ENCODE measurements at places on chromosomes 7 and 10. TPM values are rescaled to one million over a fixed set of nuclear protein-coding genes. Genes with fewer than 3 reads are reported as not detected.

DNA sequence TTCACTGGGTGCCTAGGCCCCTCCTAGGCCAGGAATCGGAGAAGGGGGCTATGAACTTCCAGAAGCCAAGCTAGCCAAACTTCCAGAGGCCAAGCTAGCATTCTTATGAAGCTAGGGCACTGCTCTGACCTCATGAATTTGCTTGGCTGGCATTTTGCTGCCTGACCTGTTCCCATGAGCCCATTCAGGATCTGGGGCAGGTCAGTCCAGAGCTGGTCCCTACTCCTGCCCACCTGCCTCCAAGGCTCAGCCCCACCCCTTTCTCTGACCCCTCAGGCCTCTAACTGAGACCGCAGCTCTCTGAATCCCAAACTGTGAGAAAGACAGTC lies 1.3 kb upstream of the PPIF start:
- no peak for DNase-seq

DNA sequence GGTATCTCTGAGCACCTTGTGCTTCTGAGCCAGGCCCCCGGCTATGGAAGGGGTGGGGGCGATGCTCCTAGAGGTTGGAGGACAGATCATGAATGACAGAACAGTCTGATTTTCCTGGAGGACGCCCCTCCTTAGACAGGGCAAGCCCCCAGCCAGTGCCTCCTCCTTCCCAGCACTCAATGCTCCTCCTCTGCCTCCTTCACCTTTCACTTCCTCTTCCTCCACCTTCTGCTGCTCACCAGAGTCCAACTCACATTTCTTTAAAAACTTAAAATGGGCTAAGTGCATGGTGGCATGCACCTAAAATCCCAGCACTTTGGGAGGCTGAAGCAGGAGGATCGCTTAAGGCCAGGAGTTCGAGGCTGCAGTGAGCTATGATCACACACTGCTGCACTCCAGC lies 71.1 kb upstream of the CUX1 start:
- no peak for DNase-seq

- DNase-seq = peak; percentile 77
Measured at GRCh38 chr7:16202303-16202702, 219.0 kb downstream of the CRPPA start.

GRCh38 chr7:36298106-36298505 lies 91.6 kb upstream of the ANLN start:
- no peak for DNase-seq

GRCh38 chr10:84312816-84313215 lies 15.6 kb upstream of the CCSER2 start:
- no peak for DNase-seq

DNA sequence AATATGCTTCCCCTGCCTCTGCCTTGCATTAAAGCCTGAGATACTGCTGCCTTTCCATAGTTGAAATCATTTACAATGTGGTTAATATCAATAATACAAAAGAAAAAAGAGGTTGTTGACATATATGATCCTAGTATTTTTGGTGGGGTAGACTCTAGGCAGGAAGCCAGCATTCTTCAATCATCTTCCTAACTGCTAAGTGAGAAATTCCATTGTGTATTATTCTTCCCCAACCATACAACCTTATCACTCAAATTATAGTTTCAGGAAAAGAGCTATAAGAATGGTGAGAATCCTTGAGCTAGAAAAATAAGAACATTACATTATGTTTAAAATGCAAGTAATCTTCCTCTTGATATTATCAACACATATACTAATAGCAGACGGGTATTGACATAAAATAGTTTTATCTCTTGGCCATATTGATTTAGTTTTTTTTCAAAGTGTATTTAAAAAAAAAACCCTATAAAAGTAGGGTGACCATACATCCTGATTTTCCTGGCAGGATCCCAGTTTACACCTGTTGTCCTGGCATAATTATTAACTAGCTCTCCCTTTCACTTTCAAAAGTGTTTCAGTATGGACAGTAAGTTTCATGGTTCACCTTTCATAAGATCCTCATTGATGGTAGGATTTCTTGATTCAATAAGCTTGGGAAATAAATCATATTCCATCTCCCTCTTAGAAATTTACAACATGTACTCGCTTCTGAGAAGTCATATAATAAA lies 33.4 kb upstream of the WASL start:
- DNase-seq = no peak

- no peak for DNase-seq
Measured at GRCh38 chr10:114571316-114571999, 86.6 kb downstream of the ABLIM1 start.

- peak; percentile 78 for DNase-seq
Measured at GRCh38 chr7:155804897-155805825, 7.1 kb downstream of the SHH start.

GRCh38 chr7:36128448-36129047 lies 24.5 kb upstream of the EEPD1 start:
- peak; percentile 94 for DNase-seq

DNA sequence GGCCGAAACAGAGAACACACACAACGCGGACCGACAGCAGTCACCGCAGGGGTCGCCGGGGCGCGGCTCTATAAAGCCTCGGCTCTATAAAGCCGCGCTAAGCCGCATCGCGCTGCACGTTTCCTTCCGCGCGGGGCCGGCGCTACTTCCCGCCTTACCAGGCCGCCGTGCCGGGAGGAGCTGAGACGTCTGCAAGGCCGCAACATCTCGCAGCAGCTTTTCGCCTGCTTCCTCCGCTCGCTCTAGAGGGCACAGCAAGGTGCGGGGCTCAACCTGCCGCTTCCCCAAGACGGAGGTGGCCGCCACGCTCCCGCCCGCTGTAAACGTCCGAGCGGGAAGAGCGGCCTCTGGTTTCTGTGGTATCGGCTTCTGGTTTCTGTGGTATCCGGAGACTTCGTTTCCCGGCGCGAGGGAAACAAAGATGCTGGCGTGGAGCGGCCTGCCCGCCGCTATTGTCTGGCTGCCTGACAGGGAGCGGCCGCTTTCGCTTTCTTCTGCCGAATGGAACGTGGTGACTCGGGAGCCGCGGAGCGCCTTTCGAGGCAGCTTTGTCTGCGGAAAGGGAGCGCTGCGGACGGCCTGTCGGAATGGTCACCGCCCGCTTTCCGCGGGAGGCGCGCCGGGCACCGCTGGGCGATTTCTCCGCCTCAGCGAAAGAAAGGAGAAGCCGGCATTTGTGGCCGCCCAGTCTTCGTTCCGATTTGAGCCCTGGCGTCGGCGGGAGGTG lies 91.8 kb downstream of the SPAG6 start:
- DNase-seq = peak; percentile 92

DNA sequence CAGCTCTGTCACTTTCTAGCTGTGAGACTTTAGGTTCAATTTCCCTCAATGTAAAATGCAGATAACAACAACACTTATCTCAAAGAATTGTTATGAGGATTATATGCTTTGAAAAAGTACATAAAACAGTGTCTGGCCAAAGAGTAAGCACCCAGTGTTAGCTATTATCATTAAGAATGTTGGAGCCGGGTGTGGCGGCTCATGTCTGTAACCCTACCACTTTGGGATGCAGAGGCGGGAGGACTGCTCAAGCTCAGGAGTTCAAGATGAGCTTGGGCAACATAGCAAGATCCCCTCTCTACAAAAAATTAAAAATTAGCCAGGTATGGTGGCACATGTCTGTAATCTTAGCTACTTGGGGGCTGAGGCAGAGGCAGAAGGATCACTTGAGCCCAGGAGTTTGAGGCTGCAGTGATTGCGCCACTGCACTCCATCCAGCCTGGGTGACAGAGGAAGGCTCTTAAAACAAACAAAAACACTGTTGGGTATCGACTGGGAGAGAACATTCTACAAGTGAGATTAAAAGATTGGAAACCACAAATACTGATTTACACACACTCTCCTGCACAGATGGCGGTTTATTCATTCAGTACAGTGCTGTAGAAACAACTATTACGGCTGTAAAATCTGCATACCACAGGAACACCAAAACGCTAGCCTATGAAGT lies 107.3 kb downstream of the PROSER2 start:
- DNase-seq = no peak

DNA sequence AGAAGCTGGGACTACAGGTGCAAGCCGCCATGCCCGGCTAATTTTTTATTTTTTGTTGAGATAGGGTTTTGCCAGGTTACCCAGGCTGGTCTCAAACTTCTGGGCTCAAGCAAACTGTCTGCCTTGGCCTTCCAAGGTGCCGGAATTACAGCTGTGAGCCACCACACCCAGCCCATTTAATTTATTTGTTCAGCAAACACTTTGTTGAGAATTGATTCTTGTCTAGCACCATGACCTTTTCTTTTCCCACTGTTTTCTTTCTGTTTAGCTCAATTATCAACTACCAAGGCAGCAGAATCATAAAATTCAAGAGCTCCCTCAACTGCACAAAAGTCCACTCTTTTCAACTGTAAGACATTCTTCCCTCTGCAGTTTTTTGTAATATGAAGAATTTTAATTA lies 47.8 kb upstream of the PARD3 start:
- no peak for DNase-seq

DNA sequence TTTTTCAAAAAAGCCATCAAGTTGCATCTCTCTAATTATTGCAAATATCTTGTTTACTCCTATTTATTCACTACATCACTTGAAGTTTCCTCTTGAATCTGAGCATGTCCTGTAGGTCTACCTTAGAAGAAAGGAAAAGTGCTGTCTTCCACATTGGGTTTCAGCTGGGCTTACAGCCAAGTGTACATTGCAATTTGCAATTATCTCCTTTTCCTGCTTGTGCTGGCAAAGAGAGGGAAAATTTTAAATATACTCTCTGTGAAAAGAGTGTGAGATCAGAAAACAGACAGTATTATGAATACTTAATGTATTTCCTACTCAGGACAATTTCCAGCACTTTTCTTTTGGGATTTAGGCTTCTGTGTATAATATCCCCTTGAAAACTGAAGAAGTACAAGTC lies 839.7 kb downstream of the CNTNAP2 start:
- DNase-seq = no peak

DNA sequence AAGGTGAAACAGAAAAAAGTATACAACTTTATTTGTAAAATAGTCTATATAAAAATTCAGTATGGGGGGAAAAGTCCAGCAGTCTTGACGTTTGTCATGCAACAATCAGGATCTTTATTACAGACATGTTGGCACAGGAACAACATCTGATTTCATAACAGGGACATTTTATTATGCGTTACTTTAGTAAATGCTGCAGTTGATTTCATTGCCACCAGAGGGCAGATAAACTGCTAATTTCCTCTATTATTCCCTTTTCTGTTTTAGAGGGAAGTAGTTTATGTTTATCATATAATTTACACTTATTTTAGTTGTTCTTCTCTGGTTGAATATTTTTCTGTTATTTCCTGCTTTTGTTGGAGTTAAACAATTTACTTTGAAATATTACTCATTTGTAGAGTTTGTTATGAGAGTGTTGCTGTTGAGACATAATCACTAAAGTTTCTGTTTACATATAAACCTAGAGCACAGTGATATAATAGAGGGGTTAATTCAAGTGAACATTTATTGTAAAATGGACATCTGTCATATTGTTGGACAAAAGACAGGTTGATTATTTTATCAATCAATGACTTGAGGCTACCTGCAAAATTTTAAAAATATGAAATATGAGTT lies 3.3 kb downstream of the PLXDC2 start:
- DNase-seq = peak; percentile 46

DNA sequence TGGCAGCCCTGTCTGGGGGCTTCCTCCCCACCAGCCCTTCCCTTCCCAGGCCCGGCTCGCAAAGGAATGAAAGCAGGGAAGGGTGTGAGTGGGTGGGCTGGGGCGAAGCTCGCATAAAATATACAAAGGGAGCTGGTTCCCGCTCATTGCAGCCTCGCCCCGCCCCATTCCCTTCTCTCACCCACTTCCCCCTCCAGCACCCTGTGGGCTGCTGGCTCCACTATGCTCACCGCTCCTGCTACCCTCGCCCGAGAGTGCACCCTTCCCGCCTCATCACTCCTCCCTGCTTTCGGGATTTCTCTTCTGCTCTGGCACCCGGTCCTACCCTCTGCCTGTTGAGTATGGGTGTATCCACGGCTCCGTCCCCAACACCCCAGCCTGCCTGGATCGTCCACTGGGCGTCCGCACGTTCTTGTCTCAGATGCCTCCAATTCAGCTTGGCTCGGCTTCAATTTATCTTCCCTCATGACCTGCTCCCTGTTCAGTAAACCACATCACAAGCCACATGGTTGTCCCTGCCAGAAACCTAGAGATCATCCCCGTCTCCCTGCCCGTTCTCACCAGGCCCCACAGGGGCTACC lies 14.4 kb upstream of the TTYH3 start:
- no peak for DNase-seq

DNA sequence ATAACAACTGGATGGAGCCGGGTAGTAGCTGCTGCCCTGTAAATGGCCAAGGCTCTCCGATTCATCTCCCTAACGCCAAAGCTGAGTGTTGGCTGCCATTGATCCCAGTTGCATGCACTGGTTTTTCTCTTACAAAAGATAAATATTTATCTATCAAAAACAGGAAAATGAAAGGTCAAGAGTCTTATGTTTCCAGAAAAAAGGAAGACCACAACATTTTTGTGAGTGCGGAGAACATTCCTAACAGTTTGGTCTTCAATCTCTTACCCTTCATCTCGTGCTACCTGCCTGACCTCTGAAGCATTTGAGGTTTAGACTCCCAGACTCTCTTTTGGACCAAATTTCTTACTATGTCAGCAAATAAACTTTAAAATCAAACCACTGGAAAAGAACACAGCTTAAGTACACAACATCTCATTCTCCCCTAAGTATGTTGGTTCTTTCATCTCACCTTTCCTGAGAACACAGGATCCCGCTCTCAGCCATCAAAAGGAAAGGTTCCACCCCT lies 61.6 kb downstream of the SORBS1 start:
- peak; percentile 55 for DNase-seq

DNA sequence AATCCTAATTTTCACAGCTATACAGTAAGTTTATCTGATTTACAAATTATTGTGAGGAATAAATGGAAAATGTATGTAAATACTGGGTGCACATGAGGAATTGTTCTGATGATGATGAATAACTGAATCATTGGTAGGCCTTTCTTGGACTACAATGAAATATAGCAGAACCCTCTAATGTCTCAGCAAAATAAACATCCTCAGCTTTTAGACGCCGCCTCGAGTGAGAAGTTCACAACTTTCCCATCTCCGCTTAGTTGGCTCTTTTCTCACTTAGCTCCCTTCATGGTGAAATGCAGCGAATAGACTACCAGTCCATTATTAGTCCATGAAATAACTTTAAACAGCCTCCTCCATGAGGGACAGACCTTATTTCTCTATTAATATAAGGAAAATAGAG lies 182.3 kb downstream of the BICC1 start:
- DNase-seq = no peak

DNA sequence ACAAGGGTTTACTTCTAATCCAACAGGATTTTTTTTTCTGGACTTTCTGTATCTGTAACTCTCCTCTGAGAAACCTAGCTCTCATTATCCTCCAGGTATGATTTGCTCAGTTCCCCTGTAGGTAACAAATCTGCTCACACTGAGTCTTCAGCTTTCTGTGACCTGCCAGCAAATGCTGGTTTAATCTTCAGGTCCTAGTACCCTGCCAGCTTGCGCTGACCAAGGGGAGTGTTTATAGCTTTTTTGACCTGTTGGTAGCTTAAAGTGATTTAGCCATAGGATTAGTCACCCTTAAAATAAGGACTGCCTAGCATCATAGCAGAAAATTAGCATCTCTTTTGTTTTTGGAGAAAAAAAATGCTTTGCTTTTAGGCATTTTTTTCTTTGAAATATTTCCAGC lies 22.4 kb downstream of the SND1 start:
- no peak for DNase-seq

NME8 gene
- not detected for total RNA-seq

TMEM273 gene
- 68.7 TPM for total RNA-seq

SPDYE2 gene
- not detected for total RNA-seq

MYO1G gene
- under 0.01 TPM for total RNA-seq

HELLS gene
- 25.2 TPM for total RNA-seq

SPDYE5 gene
- not detected for total RNA-seq

DOCK1 gene
- 69.3 TPM for total RNA-seq

Data from dermis microvascular lymphatic vessel endothelial cell (primary cell).